ENCODE measurements at places on chromosomes 13 and 19. TPM values are rescaled to one million over a fixed set of nuclear protein-coding genes. Genes with fewer than 3 reads are reported as not detected.
A peak's percentile ranks its signal among the peaks of the same experiment; 100 is the strongest.

KLF5 gene
- 2.0 TPM for total RNA-seq

DNA sequence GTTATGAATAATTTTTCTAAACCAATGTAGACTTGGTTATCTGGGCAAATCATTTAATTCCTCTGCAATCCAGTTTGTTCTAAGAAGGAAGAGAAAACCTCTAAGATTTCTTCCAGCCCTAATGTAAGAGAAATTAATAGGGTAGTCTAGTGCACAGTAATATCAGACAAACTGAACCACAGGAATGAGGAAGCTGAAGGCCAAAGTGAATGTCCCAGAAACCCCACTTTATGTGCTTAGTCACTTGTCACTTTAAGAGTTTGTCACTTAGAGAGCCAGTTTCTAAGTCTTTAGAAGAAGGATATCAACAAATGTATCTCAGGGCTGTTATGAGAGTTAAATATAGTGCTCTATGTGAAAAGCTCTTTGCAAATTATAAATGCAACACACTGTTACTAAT, 750.6 kb downstream of the DIAPH3 start:
- H3K4me3 ChIP-seq: no peak overlapping the region
- no peaks in the 10 kb centered on the region for H3K27me3 ChIP-seq
- no peak overlapping the region for H3K27ac ChIP-seq

GRCh38 chr19:55451163-55451964, 8.3 kb upstream of the SHISA7 start:
- H3K27me3 ChIP-seq: peaks cover 30% of the 10 kb centered on the region
- peaks cover 5% of the 10 kb centered on the region for H3K4me1 ChIP-seq
- no peak for DNase-seq
- H3K4me3 ChIP-seq: peak overlapping the region; percentile 47
- no peak overlapping the region for H3K27ac ChIP-seq
- H3K36me3 ChIP-seq: peaks cover 9% of the 10 kb centered on the region

- H3K27ac ChIP-seq: no peak overlapping the region
- H3K4me3 ChIP-seq: peak overlapping the region; percentile 97
- H3K27me3 ChIP-seq: no peaks in the 10 kb centered on the region
- peaks cover 2% of the 10 kb centered on the region for H3K4me1 ChIP-seq
- DNase-seq: no peak
These were observed 755 bp upstream of the ZNF726 start for GRCh38 chr19:23913931-23914330.

DNA sequence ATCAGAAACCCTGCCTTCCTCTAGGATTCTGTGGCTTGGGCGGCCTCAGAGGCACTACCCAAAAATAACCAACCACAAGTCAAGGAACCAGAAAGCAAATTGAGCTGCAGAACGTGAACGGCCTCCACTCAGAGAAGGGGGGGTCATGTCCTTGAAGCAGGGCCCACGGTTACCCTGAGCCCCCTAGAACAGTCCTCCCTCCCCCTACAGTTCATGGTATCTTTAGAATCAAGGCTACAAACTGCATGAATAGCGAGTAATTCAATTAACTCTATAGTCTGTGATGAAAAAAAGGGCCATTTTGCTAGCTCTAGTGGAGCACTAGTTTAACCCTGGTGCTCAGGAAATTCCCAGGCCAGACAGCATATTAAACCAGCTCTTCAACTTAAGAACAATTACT, 79.0 kb upstream of the ZNF507 start:
- no peak overlapping the region for H3K4me3 ChIP-seq
- no peak overlapping the region for H3K27ac ChIP-seq
- H3K36me3 ChIP-seq: no peaks in the 10 kb centered on the region

- H3K27me3 ChIP-seq: peaks cover 7% of the 10 kb centered on the region
- no peak overlapping the region for H3K4me3 ChIP-seq
- DNase-seq: no peak
- H3K27ac ChIP-seq: no peak overlapping the region
These were observed 3.5 kb downstream of the FXYD3 start for GRCh38 chr19:35119091-35119490.

GRCh38 chr13:32984857-32985626, 31.2 kb upstream of the KL start:
- no peak overlapping the region for H3K27ac ChIP-seq
- H3K4me1 ChIP-seq: peaks cover 6% of the 10 kb centered on the region
- no peak overlapping the region for H3K4me3 ChIP-seq
- no peak for DNase-seq
- no peaks in the 10 kb centered on the region for H3K36me3 ChIP-seq
